NCI-H187 treated with DMSO at 0.1 percent for 48 hours (cell line): ENCODE measurements at places on chromosomes 11 and 22.

DNA sequence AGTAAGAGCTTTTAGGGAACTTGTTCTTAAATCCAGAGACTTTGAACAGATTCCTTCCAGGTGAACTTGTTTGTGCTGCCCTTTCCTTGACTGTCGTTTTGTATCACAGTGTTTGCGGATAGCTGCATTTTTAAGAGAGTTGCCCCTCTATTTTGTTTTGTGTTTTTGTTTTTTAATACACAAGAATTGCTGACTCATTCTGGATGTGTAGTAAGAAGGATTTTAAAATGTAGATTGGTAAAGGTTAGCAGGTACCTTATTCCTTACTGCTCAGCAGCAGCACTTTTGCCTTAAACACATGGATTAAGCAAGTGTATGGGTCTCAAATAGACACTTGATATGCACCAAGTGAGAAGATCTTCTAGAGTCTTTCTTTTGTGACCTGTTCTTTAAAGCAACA is 8.9 kb upstream of the APOA5 start:
- no peak for DNase-seq

DNA sequence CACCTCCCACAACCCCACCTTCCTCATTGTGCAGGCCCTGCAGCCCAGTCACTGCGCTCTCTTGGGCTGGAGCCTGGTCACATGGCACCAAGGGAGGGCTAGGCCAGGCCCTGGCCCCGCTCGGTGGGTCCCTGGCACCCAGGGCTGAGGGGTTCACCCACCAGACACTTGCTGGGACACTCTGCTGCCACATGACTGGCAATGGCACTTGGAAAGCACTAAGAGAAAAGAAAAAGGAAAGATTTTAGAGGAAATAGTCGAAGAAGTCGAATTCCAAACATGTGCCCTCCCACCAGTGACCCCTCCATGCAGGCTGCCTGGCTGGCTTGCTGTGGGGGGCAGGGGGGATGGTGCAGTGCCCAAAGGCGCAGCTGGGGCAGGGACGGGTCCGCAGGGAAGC is 12.3 kb upstream of the TTLL8 start:
- no peak for DNase-seq

DNA sequence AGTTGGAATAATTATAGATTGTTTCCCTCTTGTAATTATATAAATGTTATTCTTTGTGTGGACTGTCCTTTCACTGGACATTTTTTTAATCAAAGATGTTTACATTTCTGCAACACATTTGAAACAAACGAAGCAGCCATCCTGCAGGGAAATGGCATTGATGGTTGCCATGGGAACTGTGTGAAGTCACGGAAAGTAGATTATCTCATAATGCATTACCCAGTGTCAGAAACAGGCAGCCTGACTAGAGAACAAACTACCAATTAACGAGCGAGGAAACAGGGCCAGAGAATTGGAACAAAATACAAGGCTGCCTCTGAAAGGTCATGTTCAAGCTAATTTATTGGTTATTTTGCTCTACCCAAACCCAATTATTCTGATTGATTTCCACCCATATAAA is 96.9 kb upstream of the LARGE1 start:
- DNase-seq, result no peak

- DNase-seq, result no peak
These were observed 132.4 kb upstream of the ANO3 start for GRCh38 chr11:26199331-26200095.

GRCh38 chr11:111449696-111450479 is 62.3 kb downstream of the BTG4 start:
- DNase-seq, result no peak

DNA sequence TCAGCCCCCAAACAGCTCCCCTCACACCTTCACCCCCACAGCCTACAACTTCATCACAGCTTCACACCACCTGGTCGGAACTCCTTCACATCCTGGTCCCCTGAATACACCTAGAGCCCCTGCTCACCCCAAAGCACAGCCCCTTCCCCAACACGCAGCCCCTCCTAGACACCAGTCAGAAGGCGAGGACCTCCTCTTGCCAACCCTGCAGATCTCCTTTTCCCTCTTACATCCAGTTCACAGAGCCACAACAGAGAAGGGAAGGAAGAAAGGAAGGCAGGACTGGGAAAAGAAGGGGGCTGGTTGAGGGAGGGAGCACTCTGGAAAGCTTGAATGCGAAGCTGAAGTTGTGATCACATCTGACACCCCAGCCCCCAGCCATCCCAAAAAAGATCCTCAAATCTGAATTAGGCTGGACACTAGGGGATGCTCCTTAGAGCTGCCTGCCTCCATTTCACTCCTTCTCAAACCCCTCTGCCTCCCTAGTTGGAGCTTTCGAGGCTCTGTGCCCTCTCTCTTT is 629 bp downstream of the CCKBR start:
- DNase-seq, result no peak

GRCh38 chr22:41800348-41801146 is at the start of gene CCDC134:
Gene CCDC134 (plus strand): TSS chr22:41800679. CDS start chr22:41808891, 8,212 bp downstream.
- peak; percentile 30 for DNase-seq

- no peak for DNase-seq
These were observed 450 bp upstream of the BCL2L13 start for GRCh38 chr22:17638182-17638431.

- DNase-seq, result no peak
These were observed 10.5 kb upstream of the OR2AT4 start for GRCh38 chr11:75107187-75107586.

DNA sequence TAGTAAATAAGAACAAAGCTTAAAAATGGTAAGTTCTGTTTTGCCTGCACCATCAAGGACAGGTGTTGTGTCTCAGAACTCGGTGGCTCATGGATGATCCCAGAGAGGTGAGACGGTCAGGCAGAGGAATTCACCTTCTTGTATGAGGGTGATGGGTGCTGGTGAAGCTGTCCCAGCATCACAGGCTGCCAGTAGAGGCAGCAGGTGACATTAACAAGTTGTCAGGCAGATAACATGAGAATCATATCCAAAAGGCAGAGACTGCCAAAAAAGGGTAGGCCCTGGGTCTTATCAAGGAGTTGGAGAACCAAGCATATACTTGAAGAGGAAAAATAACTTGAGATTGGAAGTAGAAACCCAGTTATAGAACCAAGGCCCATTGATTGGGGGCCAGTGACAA is 437.8 kb downstream of the DYNC2H1 start:
- no peak for DNase-seq
